ENCODE measurements at places on chromosomes 7 and 10.

GRCh38 chr7:15932318-15932717 lies 245.8 kb upstream of the MEOX2 start:
- DNase-seq: no peak

DNA sequence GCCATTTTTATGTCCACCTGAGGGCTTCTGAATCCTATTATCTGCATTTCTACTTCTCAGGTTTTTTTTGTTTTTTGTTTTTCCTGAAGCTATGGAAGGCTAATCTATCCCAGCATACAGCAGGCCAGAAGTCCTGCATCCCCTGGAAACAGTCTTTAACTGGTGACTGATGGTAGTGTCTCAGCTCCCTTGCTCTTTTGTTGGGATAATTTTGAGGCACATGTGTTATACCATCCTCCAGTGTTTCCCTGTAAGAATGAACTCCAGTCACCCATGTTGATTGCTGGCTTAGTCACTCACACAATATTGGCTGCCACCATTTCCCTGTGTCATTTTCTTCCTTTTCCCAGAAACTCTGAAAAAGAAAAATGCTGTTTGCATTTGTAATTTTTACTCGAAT lies 1094.0 kb upstream of the LRRN3 start:
- DNase-seq: no peak

DNA sequence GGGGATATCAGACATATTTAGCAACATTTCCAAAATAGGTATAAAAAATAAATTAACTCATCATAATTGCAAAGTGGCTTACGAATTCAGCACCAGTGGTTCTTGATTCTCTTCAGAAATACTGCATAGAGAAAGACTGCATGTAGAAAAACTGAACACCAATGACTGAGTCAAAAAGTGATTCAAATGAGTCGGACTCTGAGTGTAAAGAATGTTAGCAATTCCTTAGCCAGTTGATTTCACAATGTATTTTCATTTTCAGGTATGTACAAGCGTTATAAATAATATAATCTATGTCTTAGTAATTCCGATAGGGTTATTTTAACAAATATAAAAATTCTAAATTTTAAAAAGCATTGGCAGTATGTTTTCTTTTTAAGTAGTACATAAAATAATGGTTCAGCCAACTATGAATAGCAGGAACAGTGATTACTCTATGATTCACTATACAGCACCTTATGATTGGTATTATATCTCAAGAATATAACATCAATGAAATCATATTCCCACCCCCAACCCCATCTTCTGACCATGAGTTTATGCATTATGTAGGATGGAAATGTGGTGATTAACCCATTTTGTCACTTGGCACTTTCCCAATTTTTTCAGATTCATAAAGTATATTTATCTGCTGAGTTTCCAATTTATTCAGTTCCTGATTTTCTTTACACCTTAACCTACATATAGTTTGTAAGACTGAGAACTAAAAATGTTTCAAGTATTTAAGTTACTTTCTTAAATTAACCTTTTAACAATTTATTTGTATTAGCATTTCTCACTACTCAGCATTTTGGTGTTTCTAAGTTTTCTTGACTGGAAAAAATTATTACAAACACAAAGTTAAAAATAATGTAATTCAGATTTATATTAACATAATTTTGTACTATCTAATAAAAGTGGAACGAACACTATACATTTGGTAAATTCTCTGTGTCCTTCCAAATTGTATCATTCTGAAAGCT lies 33.9 kb downstream of the DNAJC1 start:
- peak; percentile 38 for DNase-seq

DNA sequence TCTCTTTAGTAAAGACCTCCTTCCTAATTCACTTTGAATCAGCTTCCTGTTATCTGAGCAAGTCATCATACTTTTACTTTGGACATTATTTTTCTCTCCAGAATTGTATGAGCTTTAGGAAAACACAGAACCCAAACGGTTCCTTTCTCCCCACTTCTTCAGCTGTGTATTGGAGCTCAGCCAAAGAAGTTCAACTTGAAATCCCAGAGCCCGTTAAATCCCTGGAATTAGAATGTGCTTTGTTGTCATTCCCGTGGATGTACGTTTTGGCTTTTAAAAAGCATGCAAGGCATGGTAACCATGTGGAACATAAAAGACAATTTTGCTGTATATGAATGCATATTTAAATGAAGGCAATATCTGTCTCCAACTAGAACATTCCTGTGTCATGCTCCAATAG lies 46.6 kb downstream of the AGMO start:
- DNase-seq: no peak

- DNase-seq: no peak
Measured at GRCh38 chr7:6432781-6433180, 15.0 kb downstream of the DAGLB start.

DNA sequence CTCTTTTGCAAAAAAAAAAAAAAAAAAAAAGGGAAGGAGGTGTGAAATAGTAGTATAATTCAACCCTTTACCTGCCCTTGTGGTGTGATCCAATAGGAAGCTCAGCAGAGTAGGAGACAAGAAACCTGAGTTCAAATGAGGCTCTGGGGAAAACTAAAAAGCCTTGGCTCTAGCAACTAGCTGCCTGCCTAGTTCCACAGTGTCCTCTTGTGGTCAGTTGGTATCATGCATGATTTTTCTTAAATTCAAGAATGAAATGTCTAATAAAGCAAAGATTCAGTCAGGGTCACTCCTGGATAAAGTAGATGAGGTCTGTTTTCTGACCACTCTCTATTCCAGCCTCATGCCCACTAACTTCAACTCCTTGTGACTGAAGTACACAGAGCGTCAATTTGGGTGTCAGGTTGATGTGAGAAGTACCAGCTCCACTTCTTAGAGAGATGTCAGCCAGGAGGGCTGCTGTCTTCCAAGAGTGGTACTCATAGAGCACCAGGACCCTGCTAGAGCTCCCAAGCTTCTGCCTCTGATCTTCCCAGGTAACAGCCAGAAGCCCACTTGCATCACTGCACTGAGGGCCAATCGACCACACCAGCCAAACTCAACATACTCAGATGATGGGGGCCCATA lies 10.5 kb downstream of the LSM5 start:
- DNase-seq: peak; percentile 36

DNA sequence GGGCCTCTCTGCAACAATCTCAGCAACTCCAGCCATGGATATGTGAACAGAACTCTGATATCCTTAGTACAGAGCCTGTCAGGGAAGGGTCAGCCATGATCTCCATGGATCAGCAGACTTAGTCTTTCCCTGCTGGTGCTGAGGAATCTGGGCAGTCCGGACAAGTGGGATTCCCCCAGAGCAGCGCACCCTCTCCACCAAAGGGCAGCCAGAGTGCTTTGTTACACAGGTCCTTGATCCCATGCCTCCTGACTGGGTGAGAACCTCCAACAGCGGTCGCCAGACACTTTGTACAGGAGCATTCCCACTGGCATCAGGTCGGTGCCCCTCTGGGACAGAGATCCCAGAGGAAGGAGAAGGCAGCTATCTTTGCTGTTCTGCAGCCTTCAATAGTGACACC lies 38.9 kb downstream of the TPK1 start:
- no peak for DNase-seq

- DNase-seq: no peak
Measured at GRCh38 chr10:45253183-45253914, 62.1 kb downstream of the OR13A1 start.

DNA sequence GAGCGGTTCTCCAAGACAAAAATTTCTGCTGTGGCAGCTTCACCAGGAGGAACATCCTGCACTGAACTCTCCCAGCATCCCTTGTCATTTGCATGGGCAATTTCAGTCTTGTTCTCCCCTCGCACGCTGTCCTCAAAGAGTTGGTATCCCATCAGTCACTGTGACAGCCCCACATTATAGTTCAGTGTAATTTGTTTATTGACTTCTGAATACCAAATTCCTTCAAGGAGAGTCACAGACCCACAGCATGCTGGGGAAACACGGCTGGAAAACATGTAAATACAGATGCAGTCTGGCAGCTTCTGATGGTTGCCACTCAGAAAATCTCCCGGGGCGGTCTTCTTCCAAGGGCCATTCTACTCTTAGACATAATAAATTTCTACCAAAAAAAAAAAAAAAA lies 151.0 kb upstream of the NEBL start:
- DNase-seq: peak; percentile 31

GRCh38 chr10:20100171-20100570 lies 283.9 kb downstream of the PLXDC2 start:
- DNase-seq: peak; percentile 75

DNA sequence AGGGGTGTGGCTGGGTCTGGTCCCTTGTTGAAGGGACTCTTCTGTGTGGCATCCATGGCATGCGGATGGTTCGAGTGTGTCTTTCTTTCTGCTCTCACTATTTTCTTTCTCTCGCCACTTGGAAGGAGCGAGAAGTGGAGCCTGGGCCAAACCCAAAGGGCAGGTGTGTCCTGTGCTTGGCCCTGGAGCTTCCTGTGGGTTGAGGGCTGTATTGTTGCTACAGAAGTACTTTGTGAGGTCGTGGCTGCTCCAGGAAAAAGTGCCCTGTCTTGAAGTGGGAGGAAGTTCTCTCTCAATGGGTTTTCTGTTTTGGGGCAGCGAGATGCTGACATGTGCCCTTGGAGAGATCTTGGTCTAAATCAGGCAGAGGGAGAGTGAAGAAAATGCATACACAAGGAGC lies 72.0 kb downstream of the DOCK1 start:
- DNase-seq: no peak

DNA sequence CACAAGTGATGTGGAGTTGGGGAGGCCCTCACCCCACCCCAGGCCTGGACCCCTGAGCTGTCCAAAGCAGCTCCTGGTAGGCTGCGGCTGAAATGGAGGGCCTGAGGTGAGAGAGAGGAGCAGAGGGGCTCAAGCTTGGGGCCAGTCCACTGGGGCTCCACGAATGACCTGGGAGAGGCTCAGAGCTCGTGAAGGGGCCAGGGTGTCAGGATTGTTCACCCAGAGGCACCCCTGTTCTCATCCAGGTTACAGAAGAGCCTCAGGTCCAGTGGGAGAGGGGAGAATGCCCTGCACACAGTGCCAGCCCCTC lies 102.2 kb upstream of the RET start:
- DNase-seq: no peak

DNA sequence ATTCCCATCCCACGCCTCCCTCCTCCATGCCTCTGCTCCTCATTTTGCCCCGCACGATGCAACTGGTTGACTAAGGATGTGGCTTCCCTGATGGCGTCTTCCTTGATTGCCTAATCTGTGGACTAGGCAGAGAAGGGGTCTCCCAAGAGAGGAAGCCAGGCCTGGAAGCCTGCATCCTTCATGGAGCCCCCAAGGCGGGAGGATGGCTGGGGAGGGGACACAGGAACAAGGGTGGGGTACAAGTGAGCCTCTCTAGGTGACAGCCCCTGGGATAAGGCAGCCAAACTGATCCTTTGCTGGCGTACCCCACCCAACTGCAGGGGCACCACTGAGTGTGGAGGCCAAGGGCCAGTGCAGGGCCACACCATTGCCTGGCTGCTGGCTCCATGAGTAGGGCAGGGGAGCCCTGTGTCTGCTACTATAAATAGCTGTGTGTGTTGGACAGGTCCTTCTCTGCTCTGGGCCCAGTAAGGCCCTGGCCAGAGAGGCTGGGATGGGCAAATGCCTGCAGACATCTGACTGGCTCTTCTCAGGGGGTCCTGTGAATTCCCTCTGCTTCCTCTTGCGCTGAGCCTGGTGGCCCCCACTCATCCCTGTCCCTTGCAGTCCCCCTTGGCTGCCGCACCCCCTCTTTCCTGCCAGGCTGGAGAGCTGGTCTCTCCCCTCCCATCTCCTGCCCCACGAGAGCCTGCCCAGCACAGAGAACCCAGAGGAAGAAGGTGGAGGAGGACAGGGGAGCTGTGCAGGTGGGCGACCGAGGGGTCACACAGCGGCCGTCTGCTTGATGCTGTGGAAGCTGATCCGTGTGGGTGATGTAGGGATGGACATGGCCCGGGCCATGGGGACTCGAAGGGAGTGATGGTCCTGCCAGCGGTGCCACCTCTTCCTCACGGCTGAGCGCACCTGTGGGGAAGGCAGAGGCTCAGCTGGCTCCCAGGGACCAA lies 29.3 kb downstream of the CRHR2 start:
- no peak for DNase-seq

DNA sequence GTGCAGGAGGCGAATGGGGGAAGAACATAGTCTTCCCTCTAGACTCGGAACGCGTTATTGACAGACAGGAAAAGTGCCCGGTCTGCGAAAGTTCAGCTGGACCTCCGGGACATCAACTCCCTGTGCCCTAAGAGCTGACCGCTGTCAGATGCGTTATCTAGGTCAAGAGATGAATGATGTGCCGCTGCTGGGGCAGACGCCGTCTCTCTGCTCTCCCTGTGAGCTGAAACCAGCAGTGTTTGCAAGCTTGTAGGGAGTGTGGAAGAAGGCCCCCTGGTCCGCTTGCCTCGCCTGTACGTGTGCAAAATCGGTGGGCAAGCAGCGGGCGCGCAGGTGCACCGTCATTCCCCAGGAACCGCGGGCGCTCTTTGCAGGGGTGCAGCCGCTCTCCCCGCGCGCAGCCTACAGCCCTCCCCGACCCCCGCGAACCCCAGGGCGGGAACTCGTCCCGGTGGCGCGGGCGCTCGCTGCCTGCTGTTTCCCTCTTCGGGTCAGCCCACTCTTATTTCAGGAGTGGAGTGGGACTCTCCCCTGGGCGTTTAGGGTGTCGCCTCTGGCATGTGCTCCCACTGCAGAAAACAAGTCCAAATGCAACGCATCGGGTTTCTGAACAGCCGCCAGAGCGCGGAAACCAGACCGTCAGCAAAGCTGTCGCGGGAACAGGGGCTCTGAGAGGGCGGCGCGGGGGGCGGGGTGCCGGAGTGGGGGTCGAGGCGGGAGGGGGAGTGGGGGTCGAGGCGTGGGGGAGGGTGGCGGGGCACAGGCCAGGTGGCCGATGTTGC lies 1.8 kb upstream of the PFKFB3 start:
- DNase-seq: no peak

DNA sequence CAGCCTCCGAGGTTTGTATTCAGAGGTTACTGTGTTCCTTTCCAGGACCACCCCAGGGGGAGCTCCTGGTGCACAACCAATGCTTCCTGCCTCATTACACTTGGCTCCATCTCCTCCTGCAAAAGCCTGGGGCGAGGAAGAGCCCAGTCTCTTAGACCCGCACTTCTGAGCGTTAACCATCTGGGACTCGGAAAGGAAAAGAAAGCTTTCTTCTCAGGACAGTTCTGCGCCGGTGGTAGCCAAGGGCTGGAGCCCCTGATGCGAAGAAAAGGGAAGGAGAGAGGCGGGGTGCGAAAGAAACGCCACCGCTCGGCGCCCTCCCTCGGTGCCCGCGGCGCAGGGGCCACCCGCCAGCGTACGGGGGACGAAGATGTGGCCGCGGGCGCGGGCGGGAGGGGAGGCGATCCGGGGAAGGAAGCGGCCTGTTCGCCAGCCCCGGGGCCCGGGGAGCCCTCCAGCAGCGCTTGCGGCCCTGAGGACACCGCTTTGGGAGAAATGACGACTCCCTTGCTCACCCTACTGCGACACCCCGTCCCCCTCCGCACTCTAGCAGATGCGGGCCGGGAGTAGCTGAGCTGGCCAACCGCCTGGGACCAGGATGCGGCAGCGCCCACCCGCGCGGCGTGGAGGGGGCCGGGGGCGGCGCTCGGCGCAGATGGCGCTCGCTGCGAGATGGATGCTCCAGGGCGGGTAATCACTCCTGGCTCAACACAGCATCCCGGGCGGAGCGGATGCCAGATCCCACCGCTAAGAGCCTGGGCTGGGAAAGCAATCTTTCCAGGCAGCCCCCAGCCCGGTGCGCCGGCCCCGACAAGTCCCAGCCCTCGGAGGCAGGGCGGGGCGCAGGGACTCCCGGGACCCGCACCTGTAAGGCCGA lies 1.3 kb downstream of the NRCAM start:
- DNase-seq: no peak

- no peak for DNase-seq
Measured at GRCh38 chr7:75875113-75876080, 3.4 kb upstream of the RHBDD2 start.

- DNase-seq: no peak
Measured at GRCh38 chr7:142873281-142873784, 12.2 kb downstream of the TRPV6 start.

Data from NCI-H226 (cell line).